ENCODE measurements at places on chromosomes 1 and 21.

DNA sequence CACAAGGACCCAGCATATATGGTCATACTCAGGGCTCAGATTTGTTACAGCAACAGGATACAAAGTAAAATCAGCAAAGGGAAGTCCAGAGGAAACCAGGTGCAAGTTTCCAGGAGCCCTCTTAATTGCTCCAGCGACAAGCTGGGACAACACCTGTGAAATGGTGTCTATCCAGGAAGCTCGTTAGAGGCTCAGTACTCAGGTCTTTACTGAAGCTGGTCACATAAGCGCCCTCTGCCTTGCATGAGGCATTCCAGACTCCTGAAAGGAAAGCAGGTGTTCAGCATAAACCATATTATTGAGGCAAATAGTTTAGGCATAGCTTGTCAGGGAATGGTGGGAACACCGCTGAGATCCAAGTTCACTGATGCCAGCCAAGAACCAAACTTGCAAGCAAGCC is 231.0 kb downstream of the SLC35F3 start:
- no peak for DNase-seq

- DNase-seq: no peak
Observed at GRCh38 chr1:186440584-186440983, 20.3 kb downstream of the PDC start.

DNA sequence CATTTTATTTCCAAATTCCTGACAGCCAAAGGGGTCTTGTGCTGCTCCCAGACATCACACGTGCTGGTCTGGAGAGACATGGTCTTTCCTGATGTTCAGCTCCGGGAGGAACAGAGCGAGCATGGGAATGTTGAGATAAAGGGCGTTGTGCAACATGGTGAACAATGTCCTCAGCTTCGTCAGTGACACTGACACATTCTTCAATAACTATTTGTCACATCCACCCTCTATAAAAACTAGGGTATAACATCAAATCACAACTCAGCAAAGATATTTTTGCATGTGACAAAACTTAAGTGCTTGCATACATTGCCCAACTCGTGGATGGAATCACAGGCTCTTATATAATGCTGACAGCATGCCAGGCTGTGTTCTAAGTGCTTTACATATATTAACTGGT is 42.4 kb upstream of the GRHL3 start:
- DNase-seq: no peak

DNA sequence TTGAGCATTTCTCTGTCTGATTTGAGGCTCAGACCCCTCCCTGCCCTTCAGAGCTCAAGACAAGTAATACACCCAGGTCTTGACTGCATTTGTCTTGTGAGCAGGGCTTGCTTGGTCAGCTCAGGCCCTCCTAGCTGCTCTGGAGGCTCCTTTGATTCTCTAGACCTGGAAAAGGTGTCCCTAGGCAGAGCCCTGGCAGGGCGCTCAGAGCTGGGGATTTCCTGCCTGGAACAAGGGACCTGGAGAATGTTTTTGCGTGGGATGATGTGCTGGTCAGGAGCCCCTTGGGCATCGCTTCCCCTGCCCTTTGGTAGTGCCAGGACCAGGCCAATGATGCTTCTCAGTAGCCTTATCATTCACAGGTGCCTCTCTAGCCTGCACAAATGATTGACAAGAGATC is 4.9 kb upstream of the CCDC28B start:
- DNase-seq: no peak

- DNase-seq: no peak
Observed at GRCh38 chr1:93774707-93775106, 93.1 kb upstream of the BCAR3 start.

DNA sequence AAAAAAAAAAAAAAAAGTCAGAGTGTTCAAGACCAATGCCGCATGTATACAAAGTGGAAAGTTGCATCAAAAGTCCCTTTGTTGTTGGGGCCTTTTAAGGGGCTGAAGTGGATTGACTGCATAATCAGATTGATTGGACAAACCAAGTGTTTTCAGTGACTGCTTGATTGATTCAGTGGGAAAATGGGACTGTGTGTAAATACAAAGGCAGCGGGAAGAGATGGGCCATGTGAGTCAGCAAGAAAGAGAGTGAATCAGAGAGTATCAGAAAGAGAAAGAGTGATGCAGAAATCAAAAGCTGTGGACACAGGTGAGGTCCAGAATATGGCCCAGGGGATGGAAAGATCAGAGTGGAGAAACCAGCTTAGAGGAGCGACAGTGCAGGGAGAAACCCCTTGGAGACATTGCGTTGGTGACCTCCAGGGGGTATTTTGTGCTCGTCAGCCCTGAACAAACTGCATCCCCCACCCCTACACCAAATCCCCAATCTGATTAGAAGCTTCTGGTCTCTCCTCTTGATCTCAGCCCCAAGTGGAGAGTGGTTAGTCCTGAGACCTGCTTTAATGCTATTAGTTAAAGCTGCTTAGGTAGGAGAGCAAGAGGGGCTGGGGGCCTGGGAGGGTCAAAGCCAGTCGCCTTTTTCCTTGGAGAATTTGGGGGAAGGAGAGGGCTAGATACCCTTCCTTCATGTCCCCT is 5.1 kb upstream of the ETV3L start:
- DNase-seq: no peak

- DNase-seq: no peak
Observed at GRCh38 chr21:44394733-44395132, 41.3 kb downstream of the TRPM2 start.

DNA sequence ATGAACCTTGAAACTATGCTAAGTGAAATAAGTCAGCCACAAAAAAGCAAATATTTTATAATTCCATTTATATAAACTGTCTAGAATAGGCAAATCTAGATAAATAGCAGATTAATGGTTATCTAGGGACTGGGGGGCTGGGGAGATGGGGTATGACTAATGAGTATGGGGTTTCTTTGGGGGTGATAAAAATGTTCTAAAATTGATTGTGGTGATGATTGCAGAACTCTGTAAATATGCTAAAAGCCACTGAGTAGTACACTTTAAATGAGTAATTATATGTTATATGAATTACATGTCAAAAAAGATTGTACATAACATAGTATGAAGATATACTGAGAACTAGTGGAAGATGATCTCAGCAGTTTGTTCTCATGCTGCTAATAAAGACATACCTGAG is 675.0 kb downstream of the KIF26B start:
- no peak for DNase-seq

DNA sequence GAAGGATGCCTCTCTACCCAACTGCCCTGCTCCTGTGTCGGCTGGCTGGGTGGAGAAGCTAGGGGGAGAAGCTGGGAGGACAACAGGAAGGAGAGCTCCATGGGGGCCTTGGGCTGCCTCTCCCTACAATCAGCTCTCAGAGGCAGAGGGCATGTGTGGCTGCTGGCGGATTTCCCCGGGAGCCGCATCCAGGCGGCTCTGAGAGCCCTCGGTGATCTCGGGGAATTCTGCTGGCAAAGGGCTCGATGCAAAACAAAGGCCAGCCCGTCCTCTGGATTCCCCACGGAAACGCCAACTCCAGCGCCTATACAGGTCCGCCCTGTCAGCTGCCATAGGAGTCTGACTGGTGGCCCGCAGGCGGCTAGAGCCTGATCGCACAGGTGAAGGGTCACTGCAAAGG is 26.4 kb upstream of the EVA1B start:
- no peak for DNase-seq
